Posterior cingulate gyrus (tissue), 11 donors: ENCODE measurements at places on chromosomes 6 and 20.

GRCh38 chr6:13615792-13616120 is 621 bp downstream of the NOL7 start:
- peak; percentile 53 for DNase-seq

- DNase-seq = no peak
These were observed 336.8 kb downstream of the HDGFL1 start for GRCh38 chr6:22906091-22906549.

DNA sequence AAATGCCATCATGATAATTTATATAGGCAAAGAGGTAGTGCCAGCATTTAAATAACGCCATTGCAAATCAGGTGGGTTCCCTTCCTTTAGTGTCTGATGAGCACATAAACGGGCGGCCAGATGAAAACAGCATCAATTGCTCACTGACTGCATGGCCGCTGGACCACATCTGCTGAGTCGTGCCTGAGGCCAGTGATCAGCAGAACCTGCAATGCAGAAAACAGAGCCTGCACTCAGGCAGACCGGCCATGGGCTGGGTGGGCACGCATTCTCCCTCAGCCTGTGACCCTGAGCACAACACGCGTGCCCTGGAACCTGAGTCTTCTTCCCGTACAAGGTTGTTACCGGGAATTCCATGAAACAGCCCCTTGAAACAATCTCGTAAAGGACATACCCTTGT is 144.0 kb upstream of the THBS2 start:
- DNase-seq = no peak

DNA sequence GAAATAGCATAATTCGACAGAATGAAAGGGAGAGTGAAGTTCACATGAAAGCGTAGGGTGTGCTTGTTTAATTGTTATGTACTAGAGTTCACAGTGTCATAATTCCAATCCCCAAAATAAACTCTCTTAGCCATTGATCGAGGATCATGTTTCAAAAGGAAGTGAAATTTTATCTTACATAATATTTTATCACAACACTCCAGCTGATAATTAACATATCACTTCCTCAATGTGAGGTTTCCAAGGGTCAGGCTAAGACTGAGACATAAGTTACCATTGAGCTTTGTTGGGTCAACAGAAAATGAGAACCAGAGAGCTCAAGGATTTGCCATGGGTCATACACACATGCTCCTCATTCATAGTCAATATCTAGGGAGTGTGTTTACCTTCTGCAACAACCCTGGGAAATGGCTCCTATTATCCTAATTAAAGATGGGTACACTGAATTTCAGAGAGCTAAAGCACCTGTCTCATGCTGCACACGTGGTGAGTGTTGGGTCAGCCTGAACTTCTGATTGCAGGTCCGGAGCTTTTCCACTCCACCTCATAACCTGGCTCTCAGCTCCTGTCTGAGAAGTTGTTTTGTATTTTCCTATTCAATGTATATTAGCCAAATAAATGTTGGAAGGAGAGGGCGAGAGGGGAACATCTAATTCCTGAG is 3.0 kb downstream of the GSTA2 start:
- DNase-seq = no peak

GRCh38 chr6:43966853-43967718 is 160.2 kb downstream of the MRPL14 start:
- DNase-seq = no peak

DNA sequence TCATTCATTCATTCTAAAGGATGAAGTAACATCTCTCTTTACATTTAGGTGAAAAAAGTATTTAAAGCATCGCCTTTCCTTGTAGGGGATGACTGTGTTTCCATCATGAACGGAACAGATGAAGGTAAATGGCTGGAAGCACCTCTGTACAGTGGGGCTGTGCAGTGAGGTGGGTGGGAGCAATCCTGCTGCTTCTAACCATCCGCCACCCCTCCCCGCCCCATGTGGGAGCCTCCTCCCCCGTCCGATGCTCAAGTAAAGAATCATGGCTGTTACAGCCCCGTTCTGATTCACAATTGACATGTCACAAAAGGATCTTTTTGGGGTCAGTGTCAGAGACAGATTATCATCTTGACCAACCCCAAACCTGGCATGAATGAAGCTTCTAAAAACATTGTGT is 19.3 kb downstream of the ENTPD6 start:
- DNase-seq = no peak

- no peak for DNase-seq
These were observed 4.9 kb downstream of the OVOL2 start for GRCh38 chr20:18052856-18053255.

- no peak for DNase-seq
These were observed 34.2 kb upstream of the TBXT start for GRCh38 chr6:166201878-166202277.

- no peak for DNase-seq
These were observed 47.6 kb downstream of the MDGA1 start for GRCh38 chr6:37650071-37650481.

GRCh38 chr20:59402681-59403080 is 102.3 kb downstream of the EDN3 start:
- no peak for DNase-seq

- no peak for DNase-seq
These were observed 1006.0 kb downstream of the KIF16B start for GRCh38 chr20:15567219-15567618.

DNA sequence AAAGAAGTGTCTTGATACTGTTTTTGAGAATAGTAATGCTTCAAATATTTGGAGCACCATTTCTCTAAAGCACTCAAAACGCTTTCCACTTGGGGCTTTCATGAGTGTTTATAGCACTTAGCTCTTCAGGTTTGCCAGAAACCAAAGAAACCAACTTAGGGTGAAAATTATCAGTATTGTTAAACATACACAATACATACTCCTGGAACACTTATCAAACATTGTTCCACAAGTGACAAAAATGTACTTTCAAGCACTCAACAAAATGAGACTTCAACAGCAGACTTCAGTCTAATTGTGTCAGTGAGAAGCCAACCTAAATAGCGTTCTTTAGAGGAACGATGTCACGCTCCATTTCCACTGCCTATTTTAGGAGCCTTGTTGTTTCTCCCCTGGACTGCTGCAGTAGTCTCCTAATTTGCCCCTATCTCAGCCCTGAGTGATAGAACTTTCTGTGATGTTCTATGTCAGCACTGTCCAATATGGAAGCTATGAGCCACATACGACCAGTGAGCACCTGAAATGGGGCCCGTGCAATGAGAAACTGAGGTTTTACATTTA is 461.3 kb downstream of the KIF16B start:
- no peak for DNase-seq

- no peak for DNase-seq
These were observed 348.8 kb downstream of the PKHD1 start for GRCh38 chr6:51738614-51739013.

DNA sequence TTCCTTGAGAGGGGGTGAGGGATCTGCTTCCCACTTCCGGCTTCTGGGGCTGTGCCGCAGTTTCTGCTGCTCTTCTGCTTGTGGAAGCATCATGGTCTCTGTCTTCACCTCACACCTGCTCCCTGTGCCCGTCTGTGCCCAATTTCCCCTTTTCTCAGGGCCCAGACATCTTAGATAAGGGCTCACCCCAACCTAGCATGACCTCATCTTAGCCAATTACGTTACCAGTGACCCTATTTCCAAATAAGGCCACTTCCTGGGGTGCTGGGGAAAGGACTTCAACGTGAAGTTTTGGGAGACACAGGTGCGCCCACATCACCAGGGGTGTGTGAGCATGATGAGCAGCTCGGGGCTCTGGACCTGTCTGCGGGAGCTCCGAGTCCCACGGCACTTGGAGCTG is 20.7 kb upstream of the RBBP8NL start:
- DNase-seq = no peak

DNA sequence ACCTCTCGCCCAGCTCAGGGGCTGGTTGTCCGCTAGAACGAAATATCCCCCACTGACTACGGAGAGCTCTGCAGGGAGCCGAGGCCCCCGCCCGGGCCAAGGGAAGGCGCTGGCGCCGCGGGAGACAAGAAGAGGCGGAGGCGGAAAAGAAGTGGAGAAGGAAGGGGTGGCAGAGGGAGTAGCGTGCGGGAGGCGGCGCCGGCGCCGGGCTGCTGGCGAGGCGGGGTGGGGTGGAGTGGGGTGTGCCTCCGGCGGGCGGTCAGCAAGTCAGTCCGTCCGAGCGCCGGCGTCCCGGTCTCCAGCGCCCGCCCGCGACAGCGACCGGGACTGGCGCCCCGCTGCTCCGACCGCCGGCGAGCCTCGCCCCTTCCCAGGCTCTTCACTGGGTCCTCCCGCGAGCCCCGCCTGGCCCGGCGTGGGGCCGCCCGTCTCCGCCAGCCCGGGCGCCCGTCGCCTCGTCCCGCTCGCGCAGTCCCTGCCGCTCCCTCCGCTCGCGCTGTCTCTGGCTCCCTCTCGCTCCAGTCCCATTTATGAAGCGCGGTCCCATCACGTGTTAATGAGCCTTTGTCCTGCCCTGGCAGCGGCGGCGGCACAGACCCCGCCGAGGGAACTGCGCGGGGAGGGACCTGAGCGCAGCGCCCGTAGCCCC is at the start of gene CNR1:
CNR1 (minus strand) TSS at position 504 of the 649 bp plus-strand sequence. CDS start 21,073 bp downstream, outside the sequence.
- DNase-seq = no peak

GRCh38 chr6:101422811-101423210 is 29.3 kb downstream of the GRIK2 start:
- DNase-seq = no peak

DNA sequence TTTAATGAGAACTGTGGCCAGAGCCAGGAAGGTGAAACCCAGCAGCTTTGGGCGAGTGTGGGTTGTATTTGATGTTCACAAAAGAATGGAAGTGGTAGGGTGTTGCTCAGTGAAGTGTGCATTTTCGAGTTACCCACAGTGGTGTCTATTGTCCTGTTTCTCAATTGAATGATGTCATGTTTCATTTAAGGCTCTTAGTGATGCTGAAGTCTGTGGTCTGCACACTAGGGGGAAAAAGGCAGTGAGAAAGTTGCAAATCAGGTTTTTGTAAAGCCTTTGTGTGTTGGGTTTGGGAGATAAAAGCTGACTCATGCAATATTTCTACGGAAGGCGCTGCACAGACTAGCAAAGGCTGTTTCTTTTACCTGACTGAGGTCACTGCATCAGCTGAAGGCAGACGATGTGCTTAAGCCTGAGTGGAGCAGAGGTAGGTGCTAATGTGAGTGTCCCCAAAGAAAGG is 121.1 kb downstream of the PLEKHG1 start:
- no peak for DNase-seq

DNA sequence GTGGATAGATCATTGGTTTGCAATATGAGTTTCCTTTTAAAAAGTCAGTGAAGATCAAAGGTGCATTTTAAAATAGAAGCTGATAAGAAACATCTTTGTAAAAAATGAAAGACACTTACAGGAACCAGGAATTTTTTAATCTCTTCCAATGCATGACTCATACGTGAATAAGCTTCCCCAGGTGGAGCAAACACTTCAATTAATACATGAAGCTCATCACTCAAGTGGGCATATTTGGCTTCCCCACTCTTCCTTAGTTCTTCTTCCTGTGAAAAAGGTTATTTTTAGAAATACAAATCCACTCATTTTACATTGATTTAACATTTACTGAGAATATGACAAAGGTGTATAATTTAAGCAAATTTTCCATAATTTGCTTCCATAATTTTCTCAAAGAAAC is 308.1 kb downstream of the KHDRBS2 start:
- DNase-seq = no peak

GRCh38 chr20:58330687-58331086 is 21.2 kb downstream of the RAB22A start:
- no peak for DNase-seq

DNA sequence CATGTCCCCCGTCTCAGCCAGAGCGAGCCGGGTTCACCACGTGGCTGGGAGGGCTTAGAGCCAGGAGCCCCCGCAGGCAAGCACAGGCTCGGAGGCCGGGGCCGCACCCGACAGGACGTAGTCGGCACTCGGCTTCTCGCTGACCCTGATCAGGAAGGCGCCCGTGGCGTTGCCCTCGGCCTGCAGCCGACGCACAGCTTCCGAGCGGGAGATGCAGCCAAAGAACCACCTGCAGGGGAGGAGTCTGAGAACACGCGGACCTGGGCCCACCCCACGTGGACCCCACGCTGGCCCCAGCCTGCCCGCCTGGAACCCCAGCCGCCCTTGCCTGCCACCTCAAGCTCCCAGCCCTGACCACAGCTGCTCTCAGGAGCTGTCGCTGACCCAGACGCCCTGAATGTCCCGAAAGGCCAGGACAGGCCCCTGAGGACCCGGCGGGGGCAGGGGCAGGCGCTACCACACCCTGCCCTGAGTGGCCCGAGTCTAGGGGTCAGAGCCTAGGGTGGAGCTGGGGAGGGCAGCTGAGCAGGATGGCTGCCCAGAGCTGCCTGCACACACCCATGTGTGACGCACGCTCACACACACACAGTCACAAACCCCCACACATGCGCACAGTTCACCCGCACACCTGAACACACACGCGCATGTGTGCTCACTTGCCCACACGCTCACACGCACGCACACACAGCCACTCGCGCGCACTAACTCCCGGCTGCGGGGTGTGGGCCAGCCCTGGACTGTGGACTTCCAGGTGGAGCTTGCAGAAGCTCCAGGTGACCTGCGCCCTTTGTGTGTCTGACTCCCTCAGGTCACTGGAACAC is 2.1 kb downstream of the PTK6 start:
- peak; percentile 66 for DNase-seq

DNA sequence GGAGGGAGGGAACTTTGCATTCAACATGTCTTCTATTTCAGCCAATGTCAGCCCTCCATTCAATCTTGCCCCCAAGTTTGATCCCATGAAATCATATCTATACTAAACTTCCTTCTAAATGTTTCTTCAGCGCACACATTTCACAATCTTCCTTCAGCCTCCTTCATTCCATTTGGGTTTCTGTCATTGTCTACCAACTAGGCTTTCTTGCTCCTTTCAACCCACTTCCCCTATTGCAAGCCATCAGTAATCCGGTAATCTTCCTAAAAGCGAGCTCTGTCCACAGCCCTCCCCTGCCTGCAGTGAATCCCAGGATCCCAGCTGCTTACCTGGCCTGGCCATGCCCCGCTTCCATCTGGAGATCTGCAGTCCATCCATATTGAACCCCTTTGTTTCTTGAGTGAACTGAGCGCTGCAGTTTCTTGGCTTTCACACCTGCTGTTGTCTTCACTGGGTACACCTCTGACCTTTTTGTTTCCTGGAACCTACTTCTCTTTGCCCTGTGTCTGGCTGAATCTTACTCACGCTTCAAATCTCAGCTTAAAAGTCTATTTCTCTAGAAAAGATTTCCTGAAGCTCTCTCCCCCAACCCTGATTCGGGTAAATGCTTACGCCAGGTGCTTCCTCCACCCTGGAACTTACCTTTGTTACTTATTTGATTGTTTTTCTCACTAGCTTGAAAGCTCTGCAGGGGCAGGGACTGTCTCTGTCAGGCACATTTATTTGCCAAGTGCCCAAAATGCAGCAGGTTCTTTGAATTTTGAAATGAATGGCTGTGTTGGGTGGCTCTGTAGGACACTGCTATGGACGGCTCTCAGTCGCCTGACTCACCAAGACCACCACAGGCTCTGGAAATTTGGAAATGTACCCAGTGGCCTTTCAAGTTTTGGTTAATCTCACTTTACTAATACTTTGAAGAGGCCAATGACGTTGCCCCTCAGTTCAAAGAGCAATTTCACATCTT is 50.3 kb downstream of the ADTRP start:
- no peak for DNase-seq
